ENCODE measurements at places on chromosomes 3 and 15.

DNA sequence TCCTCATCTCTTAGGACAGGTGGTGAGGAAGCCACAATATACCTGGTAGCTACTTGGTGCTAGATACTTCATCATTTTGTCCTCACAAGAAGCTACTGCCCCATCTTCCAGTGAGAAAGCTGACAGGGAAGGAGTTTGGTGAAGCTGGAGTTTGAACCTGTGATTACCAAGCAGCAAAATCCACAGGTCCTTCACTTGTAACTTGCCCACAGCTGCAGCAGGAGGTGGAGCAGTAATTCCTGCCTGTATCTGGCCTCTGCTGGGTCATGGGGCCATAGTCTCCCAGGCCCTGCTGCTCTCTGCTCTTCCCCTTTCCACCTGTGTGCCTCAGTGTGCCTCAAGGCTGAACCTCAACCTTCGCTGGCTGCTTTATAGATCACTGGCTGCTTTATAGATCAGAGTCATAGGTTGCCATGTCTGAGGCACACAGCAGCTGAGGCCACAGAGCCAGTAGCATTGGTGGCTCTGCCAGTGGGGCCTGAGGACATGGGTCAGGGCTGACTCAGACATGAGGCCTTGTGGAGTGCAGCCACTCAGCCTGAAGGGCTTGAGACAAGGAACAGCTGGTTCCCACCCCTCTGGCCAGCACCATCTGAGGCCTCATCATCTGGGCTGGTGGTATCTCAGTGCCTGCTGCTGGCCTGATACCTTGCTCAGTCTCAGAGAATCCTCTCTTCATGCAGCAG, 11.1 kb upstream of the CHRNB4 start:
- no peak for DNase-seq

GRCh38 chr3:172256101-172256734, 192.0 kb downstream of the GHSR start:
- no peak for DNase-seq

GRCh38 chr3:150114873-150115540, 144.3 kb upstream of the PFN2 start:
- DNase-seq, result no peak

DNA sequence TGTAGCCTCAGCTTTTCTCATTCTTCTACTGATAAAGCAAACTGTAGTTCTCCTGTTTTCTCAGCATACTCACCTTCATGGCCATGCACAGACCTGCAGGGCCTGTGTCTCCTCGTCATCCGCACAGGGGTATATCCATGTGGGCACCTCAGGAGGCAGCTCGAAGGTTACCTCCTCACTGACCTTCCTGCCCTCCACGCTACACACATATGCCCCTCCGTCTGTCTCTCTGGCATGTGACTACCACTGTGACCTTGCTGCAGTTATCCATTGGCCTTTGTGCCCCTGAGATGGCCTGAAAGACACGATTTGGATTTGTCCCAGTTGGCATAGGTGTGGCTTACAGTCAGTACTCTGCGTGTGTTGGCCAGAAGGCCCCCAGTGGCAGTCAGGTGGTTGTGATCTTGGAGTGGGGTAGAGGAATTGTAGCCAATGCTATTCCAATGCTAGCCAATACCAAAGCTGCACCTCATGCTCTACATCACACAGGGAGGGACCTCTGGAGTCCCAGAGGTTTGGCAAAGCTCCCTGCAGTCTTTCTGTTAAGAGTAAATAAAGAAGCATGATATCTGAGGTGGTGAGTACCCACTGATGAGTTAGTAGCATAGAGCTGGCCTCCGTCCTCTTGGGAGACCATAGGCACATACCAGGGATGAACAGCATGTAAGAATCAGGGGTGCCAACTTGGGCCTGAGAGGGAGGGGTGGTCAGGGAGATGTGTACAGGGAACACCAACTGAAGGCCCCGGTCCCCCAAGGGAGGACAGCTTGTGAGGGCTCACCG, 143.4 kb downstream of the EEFSEC start:
- DNase-seq, result no peak

DNA sequence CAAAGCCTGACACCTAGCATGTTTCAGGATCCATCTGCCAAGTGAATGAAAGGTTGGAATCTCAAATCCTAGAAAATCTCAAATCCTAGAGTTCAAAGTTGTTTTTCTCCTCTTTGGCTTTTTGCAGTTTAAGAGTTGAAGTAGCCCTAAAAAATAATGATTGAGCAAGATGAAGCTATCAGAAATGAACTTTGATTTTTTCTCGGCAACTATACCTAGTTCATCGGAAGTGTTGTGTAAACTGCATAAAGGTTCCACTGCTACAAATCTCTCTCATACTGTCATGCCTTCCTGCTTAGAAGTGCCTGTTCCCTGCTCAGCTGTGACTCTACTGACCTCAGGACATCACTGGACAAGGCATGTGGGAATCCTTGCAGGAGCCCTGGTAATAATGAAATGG, 35.8 kb upstream of the FOXB1 start:
- DNase-seq, result no peak

DNA sequence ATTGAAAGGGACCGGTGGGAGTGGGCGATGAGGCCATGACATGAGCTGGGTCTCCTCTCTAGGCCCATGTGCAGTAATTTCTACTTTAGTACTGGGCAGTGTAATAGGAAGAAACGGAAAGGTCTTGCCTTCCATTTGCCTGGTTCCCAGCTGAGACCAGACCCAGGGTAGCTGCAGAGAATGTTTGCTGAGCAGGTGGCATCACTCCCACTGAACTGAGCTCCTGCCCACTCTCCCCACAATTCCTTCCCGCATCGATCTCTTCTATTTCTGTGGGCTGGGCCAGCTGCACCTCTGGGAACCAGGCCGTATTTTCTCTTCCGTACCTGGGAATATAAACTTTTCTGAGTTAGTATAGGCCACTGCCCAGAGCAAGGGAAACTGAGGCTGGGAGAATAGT, 15.8 kb downstream of the ESYT3 start:
- DNase-seq, result no peak

GRCh38 chr3:78287085-78287484, 1247.2 kb downstream of the ROBO2 start:
- DNase-seq, result no peak

- no peak for DNase-seq
Measured at GRCh38 chr3:44993471-44994205, 17.6 kb downstream of the EXOSC7 start.

GRCh38 chr3:147773116-147773630, 364.0 kb downstream of the ZIC1 start:
- no peak for DNase-seq

GRCh38 chr3:193836918-193837317, 243.9 kb downstream of the OPA1 start:
- DNase-seq, result no peak

GRCh38 chr3:127822682-127823425, 539 bp upstream of the MGLL start:
- no peak for DNase-seq

DNA sequence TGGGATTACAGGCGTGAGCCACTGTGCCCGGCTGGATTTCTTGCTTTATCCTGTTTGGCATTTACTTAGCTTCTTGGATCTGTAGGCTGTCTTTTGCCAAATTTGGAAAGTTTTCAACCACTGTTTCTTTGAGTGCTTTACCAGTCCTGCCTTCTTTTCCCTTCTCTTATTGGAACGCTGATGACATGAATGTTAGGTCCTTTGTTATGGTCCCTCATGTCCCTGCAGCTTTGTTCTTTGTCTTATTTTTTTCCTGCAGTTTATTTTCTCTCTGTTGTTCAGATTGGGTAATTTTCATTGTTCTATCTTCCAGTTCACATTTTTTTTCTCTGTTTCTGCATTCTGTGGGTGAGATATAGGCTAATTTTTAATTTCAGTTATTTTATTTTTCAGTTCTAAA, 25.0 kb downstream of the SH3GL3 start:
- no peak for DNase-seq

GRCh38 chr15:60407415-60407805, 9.6 kb upstream of the ANXA2 start:
- DNase-seq, result no peak
